ENCODE measurements at places on chromosomes 5 and 9. TPM values are rescaled to one million over a fixed set of nuclear protein-coding genes. Genes with fewer than 3 reads are reported as not detected.

AQP7 gene
- total RNA-seq, result 74.9 TPM

DNA sequence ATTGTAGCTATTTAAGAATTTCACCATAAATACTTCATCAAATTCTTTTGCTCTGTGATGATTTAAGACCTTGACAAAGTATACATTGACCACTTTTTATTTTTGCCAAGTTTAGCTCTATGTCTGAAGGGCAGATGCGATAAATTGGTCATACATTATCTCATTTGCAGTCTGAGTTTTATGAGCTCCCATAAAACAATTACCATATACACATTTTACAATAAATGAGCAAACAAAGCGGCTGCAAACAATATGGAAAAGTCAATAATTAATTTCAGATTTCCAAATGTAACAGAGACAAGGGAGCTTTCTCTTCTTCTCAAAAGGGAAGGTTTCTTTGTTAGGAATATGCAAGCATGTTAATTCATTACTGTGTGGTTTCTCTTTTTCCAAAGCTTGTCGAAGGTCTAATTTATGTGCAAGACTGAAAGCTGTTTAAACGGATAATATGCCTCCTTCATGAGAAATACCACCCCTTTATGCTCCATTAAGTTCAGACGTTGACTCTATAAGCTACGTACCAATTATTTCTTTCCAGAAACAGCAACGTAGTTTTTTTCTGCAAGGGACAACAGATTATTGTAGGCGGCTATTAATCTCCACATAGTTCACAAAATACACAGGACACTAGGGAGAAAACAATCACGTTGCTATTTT, 7.0 kb upstream of the IZUMO3 start:
- no peak for DNase-seq

DNA sequence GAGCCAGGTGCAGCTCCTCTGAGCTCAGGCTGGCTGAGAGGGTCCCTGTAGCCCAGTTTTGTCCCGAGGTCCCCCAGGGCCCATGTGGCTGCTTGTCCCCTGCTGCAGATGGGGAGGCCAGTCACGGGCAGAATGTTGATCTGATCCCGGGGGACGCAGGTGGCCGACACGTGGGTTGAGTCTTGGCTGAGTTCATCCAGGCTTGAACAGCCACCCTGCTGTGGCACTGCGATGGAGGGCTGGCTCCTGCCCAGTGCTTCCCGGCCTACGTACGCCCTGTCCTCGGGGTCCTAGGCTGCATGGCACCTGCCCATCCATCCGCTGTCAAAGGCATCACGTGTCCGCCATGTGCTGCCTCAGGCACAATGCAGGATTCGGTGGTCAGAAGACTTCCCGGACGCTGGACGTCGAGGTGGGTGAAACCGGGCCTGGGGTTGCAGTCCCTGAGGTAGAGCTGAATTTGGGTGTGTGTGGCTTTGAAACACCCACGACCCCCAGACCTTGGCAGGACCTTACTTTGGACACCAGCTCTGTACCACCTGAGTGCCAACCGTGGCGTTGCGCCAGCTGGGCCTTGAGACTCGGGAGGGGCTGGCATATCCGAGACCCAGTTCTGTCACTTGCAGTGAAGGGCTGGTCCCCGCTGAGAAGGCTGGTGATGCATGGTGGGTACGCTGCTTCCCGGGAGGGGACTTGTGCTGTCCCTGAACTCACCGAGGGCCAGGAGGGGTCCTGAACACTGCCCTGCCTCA, 22.3 kb downstream of the RXRA start:
- DNase-seq, result no peak

DNA sequence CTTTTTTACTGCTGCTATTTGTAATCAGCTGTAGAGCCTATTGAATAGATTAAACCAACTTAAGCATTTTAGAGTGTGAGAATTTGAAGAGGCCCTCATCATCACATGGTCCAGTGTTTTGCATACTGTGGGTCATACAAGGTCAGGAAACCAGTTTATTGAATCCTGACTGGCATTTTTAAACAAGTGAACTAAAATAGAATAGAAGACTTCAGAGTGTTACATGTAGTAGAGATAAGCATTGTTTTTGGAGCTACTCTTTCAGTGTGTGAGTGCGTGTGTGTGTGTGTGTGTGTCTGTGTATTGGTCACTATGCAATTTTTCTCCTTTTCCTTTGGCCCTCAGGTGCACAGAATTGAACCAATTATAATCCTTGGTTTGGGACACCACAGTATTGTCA, 114.4 kb downstream of the SLC28A3 start:
- DNase-seq, result no peak

DNA sequence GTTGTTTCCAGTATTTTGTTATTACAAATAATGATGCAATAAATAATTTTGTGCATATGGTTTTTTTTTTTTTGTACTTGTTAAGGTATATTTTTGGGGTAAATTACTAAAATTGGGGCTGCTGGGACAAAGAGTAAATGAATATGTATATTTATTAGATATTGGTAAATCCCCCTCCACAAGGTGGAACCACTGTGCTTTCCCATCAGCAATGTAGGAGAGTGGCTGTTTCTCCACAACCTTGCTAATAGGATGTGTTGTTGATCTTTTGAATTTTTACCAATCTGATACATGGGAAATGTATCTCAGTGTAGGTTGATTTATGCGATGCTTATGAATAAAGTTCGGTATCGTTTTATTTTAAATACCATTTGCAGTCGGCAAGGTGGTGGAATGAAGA, 118.1 kb downstream of the TRPM3 start:
- DNase-seq, result no peak

Data from right atrium auricular region (tissue), 2 donors.